Heart left ventricle (tissue), 16 donors: ENCODE measurements at places on chromosomes 6 and 20. TPM values are rescaled to one million over a fixed set of nuclear protein-coding genes. Genes with fewer than 3 reads are reported as not detected.
A peak's percentile ranks its signal among the peaks of the same experiment; 100 is the strongest.

GRCh38 chr6:121590916-121591315 is 155.5 kb downstream of the GJA1 start:
- H3K27me3 ChIP-seq = no peaks in the 10 kb centered on the region
- H3K4me1 ChIP-seq = no peaks in the 10 kb centered on the region
- H3K4me3 ChIP-seq = no peak overlapping the region
- H3K27ac ChIP-seq = no peak overlapping the region

DNA sequence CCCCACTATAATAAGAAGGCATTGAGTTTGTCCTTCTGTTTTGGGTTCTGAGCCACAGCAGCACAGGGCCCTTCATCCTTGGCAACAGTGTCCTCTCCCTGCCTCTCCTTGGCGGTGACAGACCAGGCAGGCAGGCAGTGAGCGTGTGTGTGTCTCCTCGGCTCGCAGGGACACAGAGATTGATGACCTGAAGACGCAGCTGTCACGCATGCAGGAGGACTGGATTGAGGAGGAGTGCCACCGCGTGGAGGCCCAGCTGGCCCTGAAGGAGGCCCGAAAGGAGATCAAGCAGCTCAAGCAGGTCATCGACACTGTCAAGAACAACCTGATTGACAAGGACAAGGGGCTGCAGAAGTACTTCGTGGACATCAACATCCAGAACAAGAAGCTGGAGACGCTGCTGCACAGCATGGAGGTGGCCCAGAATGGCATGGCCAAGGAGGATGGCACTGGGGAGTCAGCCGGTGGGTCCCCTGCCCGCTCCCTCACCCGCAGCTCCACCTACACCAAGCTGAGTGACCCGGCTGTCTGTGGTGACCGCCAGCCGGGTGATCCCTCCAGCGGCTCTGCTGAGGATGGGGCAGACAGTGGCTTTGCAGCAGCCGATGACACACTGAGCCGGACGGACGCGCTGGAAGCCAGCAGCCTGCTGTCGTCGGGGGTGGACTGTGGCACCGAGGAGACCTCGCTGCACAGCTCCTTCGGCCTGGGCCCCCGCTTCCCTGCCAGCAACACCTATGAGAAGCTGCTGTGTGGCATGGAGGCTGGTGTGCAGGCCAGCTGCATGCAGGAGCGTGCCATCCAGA is 24.0 kb downstream of the SDCBP2 start:
- DNase-seq = no peak
- no peaks in the 10 kb centered on the region for H3K27me3 ChIP-seq
- H3K27ac ChIP-seq = no peak overlapping the region
- no peaks in the 10 kb centered on the region for H3K4me1 ChIP-seq

LGSN gene
- total RNA-seq = not detected

DNA sequence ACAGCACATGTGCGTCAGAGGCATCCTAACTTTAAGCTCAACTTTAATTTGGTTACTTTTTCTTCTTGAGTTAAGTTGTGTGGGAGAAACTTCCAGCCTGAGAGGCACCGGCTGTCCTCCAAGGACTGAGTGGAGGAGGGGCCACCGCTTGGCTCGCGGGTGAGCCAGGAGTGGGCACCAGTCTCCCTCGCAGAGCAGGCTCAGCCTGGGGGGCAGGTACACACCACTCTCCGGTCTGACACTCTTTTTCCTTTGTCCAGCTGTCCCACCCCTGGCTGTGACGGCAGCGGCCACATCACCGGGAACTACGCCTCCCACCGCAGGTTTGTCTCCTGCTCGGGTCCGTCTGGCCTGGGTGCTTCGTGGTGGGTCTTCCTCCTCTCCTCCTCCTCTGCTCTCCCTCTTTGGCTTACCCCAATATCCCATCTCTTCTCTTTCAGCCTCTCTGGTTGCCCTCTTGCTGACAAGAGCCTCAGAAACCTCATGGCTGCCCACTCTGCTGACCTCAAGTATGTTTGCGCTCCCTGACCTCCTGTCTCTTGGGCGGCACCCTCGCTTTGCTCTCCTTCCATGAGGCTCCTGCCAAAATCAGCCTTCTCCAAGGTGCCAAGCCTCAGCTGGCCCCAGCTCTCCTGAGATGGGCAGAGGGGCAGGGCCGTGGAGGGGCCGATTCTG is 32.6 kb upstream of the PCMTD2 start:
- peak overlapping the region; percentile 41 for H3K27ac ChIP-seq
- no peak for DNase-seq
- H3K36me3 ChIP-seq = no peaks in the 10 kb centered on the region
- H3K4me1 ChIP-seq = peaks cover 34% of the 10 kb centered on the region
- no peaks in the 10 kb centered on the region for H3K27me3 ChIP-seq

- peaks cover 14% of the 10 kb centered on the region for H3K4me1 ChIP-seq
- no peaks in the 10 kb centered on the region for H3K27me3 ChIP-seq
- no peak for DNase-seq
- H3K4me3 ChIP-seq = no peak overlapping the region
- no peaks in the 10 kb centered on the region for H3K36me3 ChIP-seq
Measured at GRCh38 chr6:2752477-2753109, 1.9 kb upstream of the MYLK4 start.

GRCh38 chr6:24064106-24064505 is 61.9 kb upstream of the NRSN1 start:
- no peaks in the 10 kb centered on the region for H3K27me3 ChIP-seq
- H3K4me3 ChIP-seq = no peak overlapping the region
- no peaks in the 10 kb centered on the region for H3K4me1 ChIP-seq
- no peak for DNase-seq
- H3K27ac ChIP-seq = no peak overlapping the region

DNA sequence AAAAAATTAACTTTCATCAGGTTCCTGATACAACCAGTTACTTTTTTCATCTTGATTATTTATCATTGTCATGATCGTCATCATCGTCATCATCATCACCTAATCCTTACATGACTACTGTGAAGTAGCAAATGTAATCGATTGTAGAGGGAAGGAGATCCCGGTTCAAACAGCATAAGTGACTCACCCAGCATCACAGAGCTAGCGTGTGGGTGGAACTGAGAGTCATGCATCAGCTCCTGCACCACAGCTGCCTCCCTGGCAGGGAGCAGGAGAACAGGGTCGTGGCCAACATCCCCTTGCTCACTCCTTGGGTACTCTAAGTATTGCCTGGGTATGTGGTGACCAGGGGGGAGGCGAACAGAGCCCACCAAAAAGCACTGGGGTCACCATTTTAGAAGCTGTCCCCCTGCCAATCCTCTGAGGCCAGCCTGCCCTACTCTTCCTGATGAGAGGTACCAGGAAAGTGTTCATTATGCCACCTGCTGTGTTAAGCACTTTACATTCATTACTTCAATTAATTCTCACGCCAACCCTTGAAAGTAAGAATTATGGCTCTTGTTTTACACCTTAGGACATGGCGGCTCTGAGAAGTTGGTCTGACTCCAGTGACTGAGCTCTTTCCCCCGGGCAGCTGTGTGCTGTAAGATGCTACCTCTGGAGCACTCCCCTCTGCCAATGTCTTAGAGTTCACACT is 425.2 kb downstream of the CD83 start:
- H3K36me3 ChIP-seq = no peaks in the 10 kb centered on the region
- H3K4me3 ChIP-seq = no peak overlapping the region
- no peak overlapping the region for H3K27ac ChIP-seq
- H3K4me1 ChIP-seq = peaks cover 4% of the 10 kb centered on the region
- peak; percentile 56 for DNase-seq
- no peaks in the 10 kb centered on the region for H3K27me3 ChIP-seq

DNA sequence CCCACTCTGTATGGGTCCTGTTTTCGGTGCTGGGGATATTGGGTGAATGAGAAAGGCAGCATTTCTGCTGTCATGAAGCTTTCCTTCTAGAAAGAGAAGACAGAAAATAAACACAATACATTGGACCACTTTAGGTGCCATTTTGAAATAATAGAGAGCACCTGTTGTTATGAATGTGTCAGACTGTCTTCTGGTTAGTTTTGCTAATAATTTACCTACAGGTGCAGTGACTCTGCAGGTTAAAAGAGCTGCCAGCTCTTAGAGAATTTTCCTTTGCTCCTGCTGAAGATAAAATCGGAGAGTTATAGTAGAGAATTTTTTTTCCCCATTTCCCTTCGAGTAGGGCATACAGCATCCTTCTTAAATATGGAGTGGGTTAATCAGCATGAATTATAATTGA is 21.9 kb upstream of the GCLC start:
- H3K27ac ChIP-seq = no peak overlapping the region
- no peak overlapping the region for H3K4me3 ChIP-seq
- H3K36me3 ChIP-seq = no peaks in the 10 kb centered on the region
- H3K27me3 ChIP-seq = no peaks in the 10 kb centered on the region

DNA sequence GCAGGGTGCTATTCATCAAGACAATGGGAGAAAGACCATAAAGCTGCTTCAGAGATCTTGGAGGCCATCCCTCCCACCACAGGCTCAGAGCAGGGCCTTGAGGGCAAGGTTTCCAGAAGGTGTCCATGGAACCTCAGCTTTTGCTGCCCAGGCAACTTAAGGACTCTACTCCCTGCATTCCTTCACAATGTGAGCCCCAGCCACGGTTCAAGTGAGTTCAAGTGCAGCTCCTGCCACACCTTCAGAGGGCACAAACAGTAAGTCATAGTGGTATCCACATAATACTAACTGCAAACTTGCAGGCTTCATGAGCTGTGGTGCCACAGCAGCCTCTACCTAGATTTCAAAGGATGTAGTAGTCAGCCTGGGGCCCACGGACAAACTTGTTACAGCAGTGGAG is 144.0 kb upstream of the C6orf118 start:
- no peak overlapping the region for H3K27ac ChIP-seq
- H3K4me3 ChIP-seq = no peak overlapping the region
- peaks cover 15% of the 10 kb centered on the region for H3K4me1 ChIP-seq
- no peak for DNase-seq

- H3K4me3 ChIP-seq = no peak overlapping the region
- no peak for DNase-seq
- H3K4me1 ChIP-seq = no peaks in the 10 kb centered on the region
Measured at GRCh38 chr6:131924881-131925474, 26.2 kb downstream of the CCN2 start.

GRCh38 chr6:22327881-22328280 is 31.0 kb upstream of the PRL start:
- no peaks in the 10 kb centered on the region for H3K27me3 ChIP-seq
- H3K4me3 ChIP-seq = no peak overlapping the region
- no peak overlapping the region for H3K27ac ChIP-seq
- H3K4me1 ChIP-seq = no peaks in the 10 kb centered on the region
- H3K36me3 ChIP-seq = no peaks in the 10 kb centered on the region
- DNase-seq = no peak

TNFRSF6B gene
- total RNA-seq = 5.7 TPM

DNA sequence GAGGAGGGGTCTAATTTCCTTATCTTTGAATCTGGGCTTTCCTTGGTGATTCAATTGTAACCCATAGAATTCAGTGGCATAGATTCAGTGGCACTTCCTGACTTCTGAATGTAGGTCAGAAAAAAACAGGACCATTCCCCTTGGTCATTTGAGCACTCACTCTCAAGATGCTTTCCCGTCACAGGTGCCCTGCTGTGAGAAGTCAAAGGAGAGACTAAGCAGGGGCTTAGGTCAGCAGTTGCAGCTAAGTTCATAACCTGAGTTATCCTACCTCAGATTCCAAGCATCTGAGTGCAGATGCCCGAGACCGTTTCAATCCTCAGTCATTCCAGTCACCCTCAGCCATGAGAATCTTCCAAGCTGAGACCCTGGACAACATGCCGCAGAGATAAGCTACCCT is 506.6 kb downstream of the FRK start:
- H3K27me3 ChIP-seq = no peaks in the 10 kb centered on the region
- H3K36me3 ChIP-seq = no peaks in the 10 kb centered on the region
- no peak for DNase-seq
- no peak overlapping the region for H3K4me3 ChIP-seq
- no peak overlapping the region for H3K27ac ChIP-seq
